ENCODE measurements at places on chromosomes 11 and 22.

DNA sequence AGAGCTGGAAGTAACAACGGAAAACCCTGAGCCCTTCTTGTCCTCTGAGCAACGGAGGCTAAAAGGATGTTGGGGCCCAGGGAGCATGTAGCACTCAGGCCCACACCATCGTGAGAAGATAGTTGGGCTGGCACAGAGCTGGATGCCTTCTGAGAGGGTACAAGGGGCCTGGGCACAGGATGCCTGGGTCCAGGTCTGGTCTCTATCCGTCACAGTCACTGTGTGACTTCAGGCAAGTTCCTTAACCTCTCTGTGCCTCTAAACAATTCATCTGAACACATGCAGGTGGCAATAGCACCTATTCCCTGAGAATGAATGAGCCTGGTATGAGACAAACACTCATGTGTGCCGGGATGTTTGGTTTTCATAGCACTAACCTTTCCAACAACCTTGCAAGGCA is 29.2 kb downstream of the MB start:
- DNase-seq, result no peak

GRCh38 chr22:37771081-37771480 is 36.7 kb upstream of the GCAT start:
- no peak for DNase-seq

GRCh38 chr11:130128626-130129025 is 31.0 kb upstream of the ST14 start:
- no peak for DNase-seq

DNA sequence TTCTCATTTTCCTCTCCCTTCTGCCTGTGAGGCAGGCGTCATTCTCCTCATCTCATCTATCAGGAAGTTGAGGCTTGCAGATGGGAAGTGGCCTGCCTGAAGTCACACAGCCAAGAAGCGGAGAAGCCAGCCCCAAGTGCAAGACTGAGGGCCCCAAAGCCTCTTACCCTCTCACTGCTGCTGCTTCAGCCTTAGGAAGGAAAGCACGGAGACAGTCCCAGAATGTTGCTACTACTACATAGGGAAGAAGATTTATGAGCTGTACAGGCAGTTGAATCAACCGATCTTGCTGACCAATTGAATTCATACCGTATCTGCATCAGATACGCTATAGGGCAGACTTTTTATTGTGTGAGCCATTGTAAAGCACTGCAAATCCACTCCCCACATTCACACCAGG is 89.0 kb downstream of the CWC15 start:
- DNase-seq, result no peak

- peak; percentile 38 for DNase-seq
Observed at GRCh38 chr11:78202733-78203167, 14.0 kb downstream of the USP35 start.

GRCh38 chr11:27174021-27174420 is 133.4 kb downstream of the BBOX1 start:
- peak; percentile 55 for DNase-seq

DNA sequence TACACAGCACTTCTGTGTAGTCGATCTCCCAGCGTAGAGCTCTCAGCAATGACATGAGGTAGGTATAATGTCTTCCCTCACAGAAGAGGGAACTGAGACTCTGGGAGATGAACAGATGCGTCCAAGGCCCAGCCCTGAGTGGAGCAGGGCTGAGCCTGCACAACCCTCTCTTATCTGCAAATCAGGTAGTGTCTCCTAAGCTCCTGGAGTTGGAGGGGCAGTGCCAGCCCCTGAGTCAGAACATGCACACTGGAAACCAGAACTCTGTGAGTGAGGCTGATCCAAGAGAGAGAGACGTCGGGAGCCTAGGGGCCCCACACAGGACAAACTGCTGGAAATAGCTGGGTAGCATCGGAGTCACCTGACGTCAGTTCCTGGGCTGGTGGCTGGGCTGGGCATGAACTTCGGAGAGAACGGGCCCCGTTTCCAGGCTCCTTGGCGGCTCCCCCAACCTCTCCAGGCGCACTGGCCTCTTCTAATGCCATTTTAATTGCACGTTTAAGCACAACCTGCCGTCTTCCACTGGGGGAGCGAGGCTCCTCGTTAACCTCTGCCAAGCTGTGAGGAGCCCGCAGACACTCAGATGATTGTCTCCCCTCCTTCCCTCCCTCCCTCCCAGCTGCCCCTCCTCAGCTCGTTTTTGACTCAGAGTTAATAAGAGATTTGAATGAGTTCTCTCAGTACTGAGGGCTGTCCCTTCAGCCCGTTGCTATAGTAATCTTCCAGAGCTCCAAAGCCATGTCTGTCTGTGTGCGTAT is 191.2 kb upstream of the TBCEL start:
- DNase-seq, result no peak

GRCh38 chr11:134358856-134359490 is 27.2 kb downstream of the GLB1L2 start:
- DNase-seq, result no peak

- no peak for DNase-seq
Observed at GRCh38 chr11:3796346-3796745, 1.0 kb downstream of the NUP98 start.

GRCh38 chr11:6142936-6143335 is 27.2 kb downstream of the OR52B2 start:
- DNase-seq, result no peak

DNA sequence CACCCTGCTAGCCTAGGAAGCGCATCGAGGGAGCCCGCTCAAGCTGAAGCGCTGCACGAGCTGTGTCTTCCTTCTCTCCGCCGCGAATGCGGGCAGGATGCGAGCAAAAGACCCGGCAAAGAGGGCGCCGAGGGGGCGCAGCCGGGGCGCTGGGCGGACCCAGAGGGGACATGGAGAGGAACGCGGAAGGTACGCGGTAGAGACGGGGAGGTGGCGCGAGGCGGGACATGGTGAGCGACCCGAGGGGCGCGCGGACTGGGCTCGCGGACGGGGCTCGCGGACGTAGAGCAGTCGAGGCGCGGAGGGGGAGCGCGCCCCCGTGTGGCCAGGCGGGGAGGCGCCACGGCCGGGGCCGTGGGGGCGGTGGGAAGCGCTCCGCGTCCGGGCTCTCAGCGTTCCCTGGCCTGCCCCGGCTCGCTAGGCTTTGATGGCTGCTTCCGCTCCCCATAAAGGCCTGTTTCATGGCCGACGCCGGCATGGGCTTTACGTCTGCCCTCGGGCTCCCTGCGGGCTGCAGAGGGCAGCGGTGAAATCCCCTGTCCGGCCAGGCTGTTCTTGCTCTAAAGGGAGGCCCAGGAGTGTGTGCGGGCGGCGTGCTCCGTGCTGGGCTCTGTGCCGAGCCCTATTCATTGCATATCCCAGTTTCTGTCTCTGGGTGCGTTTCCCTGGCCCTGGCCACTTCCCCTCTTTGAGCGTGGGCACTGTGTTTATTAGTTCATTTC is 31.2 kb upstream of the TRIM29 start:
- peak; percentile 79 for DNase-seq

DNA sequence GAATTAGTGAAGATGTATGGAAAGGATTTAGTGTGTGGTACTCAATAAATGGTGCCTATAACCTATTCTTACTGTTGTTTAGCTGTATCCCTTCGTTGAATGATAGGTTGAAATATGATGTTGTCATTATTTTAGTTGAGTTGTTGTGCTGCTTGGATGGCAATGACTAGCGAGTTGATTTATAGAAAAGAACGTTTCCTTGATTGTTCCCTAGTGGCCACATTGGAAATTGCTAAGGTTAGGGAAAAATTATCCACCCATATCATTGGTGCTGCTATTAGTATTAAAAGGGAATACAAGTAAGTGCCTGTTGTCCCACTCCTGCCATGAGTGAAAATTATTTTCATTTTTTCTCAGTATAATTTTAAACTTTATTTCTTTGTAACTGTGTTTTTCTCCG is 14.5 kb downstream of the EMSY start:
- no peak for DNase-seq

GRCh38 chr11:4830346-4830745 is 9.2 kb downstream of the OR51F2 start:
- DNase-seq, result no peak

DNA sequence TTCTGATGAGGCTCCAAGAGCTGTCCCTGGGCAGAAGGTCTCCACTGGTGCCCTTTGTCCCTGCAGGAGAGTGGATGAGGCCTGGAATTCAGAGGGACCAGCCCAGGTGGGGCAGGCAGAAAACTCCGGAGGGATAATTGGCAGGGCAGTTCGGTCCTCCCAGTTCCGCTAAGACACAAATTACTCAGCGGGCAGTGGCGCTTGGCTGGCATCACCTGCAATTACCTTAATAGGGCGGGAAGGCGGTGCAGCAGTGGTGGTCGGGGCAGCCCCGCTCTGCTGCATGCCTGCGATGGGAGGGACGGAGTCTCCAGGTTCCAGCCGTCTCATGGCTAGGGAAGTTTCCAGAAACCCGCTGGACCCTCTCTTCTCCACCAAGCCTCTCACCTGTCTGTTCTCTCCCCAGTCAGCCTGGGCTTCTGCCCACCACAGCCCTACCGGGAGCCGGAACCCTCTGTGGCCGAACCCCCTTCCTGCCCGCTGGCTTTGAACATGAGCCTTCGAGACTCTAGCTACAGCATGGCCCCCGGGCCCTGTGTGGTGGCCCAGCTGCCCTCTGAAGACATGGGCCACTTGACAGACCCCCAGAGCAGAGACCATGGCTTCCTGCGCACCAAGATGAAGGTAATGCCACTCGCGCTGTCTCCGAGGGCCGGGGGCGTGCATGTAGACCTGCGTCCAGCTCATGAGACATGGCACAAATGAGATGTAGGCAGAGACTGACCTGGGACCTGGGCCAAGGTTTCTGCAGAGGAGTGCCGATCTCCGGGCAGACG is 7.0 kb downstream of the OVOL1 start:
- DNase-seq, result no peak

GRCh38 chr11:66894141-66894540 is 37.3 kb downstream of the LRFN4 start:
- no peak for DNase-seq

All from Caco-2 (cell line).